Activated T-helper 2 cell treated with anti-CD3 and anti-CD28 coated beads, Interferon-gamma antibody, Interleukin-2, Interleukin-4, amounts not matched to agents 10 μg/mL and 5 μg/mL and 100 μg/mL, durations not matched to agents 14 hours and 24 hours and 36 hours (primary cell): ENCODE measurements at places on chromosomes 13 and 19. TPM values are rescaled to one million over a fixed set of nuclear protein-coding genes. Genes with fewer than 3 reads are reported as not detected.

DNA sequence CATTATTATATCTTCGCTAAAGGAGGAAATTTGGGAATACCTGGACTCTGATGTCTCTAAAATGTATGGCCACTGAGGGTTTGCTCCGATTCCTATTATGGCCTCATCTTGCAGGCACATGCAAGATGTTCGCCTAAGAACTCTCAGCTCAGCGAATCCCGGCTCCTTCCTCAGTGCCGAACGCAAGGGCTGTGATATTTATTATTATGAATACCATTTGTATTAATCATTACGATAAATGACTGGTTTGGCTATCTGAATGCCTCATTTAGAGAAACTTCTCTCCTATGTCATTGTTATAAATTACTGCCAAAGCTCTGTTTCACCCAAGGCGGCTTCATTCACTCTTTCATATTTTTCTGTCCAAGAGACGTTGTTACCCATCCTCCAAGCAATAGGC, 369.7 kb upstream of the TSHZ3 start:
- no peaks in the 10 kb centered on the region for H3K36me3 ChIP-seq
- no peaks in the 10 kb centered on the region for H3K27me3 ChIP-seq
- H3K27ac ChIP-seq: no peak overlapping the region
- H3K4me1 ChIP-seq: no peaks in the 10 kb centered on the region

Gene APOC4
- not detected in 2 replicates for total RNA-seq

- DNase-seq: no peak
- no peak overlapping the region for H3K4me3 ChIP-seq
- H3K36me3 ChIP-seq: no peaks in the 10 kb centered on the region
- H3K4me1 ChIP-seq: no peaks in the 10 kb centered on the region
- no peaks in the 10 kb centered on the region for H3K27me3 ChIP-seq
- H3K27ac ChIP-seq: no peak overlapping the region
Observed at GRCh38 chr13:88031980-88032559, 360.9 kb downstream of the SLITRK5 start.

Gene CD37
- 141 TPM in 2 replicates for total RNA-seq

Gene GYS1
- total RNA-seq: 68.5 and 70.3 TPM in 2 replicates

Gene GNG7
- 0.16 TPM in 2 replicates for total RNA-seq

Gene CPAMD8
- 0.27 and 0.44 TPM in 2 replicates for total RNA-seq

- H3K4me1 ChIP-seq: peaks cover 1% of the 10 kb centered on the region
- no peaks in the 10 kb centered on the region for H3K36me3 ChIP-seq
- DNase-seq: no peak
- no peak overlapping the region for H3K27ac ChIP-seq
- no peaks in the 10 kb centered on the region for H3K27me3 ChIP-seq
Observed at GRCh38 chr13:94481941-94482340, 2.5 kb upstream of the DCT start.

DNA sequence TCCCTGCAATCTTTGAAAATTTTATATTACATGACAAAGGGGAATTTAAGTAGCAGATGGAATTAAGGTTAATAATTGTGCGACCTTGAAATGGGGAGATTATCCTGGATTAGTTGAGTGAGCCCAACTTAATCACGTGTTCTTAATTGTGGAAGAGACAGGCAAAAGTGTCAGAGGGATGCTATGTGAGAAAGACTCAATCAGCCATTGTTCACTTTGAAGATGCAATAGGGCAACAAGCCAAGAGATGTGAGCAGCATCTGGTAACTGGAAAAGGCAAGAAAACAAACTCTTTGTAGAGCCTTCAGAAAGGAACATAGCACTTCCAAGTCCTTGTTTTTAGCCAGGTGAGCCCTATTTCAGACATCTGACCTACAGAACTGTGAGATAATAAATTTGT, 247.7 kb downstream of the SLITRK1 start:
- H3K4me3 ChIP-seq: no peak overlapping the region
- no peak overlapping the region for H3K27ac ChIP-seq
- no peak for DNase-seq
- H3K4me1 ChIP-seq: no peaks in the 10 kb centered on the region
- no peaks in the 10 kb centered on the region for H3K27me3 ChIP-seq
- no peaks in the 10 kb centered on the region for H3K36me3 ChIP-seq

GRCh38 chr13:98919566-98919965, 58.3 kb downstream of the DOCK9 start:
- H3K27ac ChIP-seq: peak overlapping the region; percentile 42
- H3K36me3 ChIP-seq: peaks cover 74% of the 10 kb centered on the region
- DNase-seq: no peak
- H3K27me3 ChIP-seq: no peaks in the 10 kb centered on the region

Gene JSRP1
- 0.21 and 0.67 TPM in 2 replicates for total RNA-seq

Gene ZNF439
- total RNA-seq: 4.3 and 5.1 TPM in 2 replicates

- H3K27me3 ChIP-seq: no peaks in the 10 kb centered on the region
- peaks cover 11% of the 10 kb centered on the region for H3K4me1 ChIP-seq
- no peak for DNase-seq
- peak overlapping the region; percentile 92 for H3K4me3 ChIP-seq
- H3K36me3 ChIP-seq: peaks cover 80% of the 10 kb centered on the region
Observed at GRCh38 chr19:52028780-52029123, 573 bp upstream of the ZNF614 start.

- no peak overlapping the region for H3K4me3 ChIP-seq
- no peak overlapping the region for H3K27ac ChIP-seq
- DNase-seq: no peak
- no peaks in the 10 kb centered on the region for H3K4me1 ChIP-seq
- H3K36me3 ChIP-seq: no peaks in the 10 kb centered on the region
Observed at GRCh38 chr13:68888832-68889231, 1218.8 kb upstream of the ATXN8OS start.

Gene ZNF225
- 3.5 and 3.6 TPM in 2 replicates for total RNA-seq

DNA sequence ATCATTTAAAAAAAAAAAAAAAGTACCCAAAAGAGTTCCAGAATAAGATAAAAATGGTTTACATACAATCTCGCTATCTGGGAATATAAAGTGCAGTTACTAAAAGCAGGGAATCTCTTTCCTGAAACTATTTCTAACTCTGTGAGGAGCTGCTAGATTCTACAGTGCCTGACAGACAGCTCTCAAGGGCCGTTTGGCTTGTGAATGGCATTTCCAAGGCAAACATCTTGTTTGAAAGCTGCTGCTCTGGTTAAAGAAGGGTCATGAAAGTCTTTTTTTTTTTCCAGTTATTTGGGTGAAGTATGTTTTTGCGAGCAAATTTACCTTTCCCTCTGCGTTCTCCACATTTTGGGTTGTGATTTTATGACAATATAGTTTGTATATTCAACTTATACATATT, 29.0 kb upstream of the CEACAM21 start:
- no peak for DNase-seq
- H3K4me1 ChIP-seq: peaks cover 69% of the 10 kb centered on the region
- H3K27ac ChIP-seq: peak overlapping the region; percentile 97

- H3K4me1 ChIP-seq: peaks cover 2% of the 10 kb centered on the region
- H3K27me3 ChIP-seq: peaks cover 6% of the 10 kb centered on the region
- no peaks in the 10 kb centered on the region for H3K36me3 ChIP-seq
- no peak overlapping the region for H3K4me3 ChIP-seq
- DNase-seq: no peak
- no peak overlapping the region for H3K27ac ChIP-seq
Observed at GRCh38 chr13:19567820-19568534, 6.6 kb upstream of the TPTE2 start.

Gene PSG11
- total RNA-seq: not detected in 2 replicates

DNA sequence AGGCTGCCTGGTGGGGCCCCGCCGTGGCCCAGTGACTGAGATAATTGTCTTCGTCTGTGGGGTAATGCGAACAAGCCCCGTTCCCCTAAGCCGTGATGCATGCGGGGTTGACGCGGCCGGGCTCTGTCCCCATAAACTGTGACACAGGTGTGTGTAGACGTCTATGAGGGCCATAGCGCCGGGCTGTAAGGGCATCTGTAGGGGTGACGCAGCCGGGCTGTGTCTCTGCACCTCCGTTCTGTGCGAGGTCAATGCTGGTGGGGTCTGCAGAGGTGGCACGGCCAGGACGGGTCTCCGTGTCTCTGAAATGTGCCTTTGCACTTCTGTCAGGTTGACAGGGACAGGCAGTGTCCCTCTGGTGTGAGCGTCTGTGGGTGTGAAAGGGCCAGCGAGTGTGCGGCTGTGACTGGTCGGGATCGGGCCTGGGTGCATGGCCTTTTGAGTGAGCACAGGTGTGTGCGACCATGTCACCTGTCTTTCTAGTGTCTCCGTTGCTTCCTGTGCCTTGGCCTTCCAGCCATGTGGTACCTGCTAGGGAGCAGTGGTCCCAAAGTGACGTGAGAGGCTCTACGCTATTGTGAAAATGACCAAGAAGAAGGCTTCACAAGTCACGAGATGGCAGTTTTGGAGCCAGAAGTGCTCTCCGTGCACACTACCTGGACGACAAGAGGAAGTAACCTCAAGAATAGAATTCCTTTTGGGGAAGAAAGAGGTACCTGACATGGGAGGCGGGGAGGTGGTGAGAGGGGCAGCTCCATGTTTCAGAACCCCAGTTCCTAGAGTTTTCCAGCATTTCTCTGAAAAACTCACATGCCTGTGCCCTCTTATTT, 16.4 kb upstream of the ZNF331 start:
- peak overlapping the region; percentile 74 for H3K27ac ChIP-seq
- peaks cover 44% of the 10 kb centered on the region for H3K36me3 ChIP-seq
- DNase-seq: no peak

GRCh38 chr13:85833921-85834320, 34.7 kb upstream of the SLITRK6 start:
- no peaks in the 10 kb centered on the region for H3K27me3 ChIP-seq
- no peaks in the 10 kb centered on the region for H3K36me3 ChIP-seq
- DNase-seq: no peak
- H3K27ac ChIP-seq: no peak overlapping the region
- H3K4me1 ChIP-seq: no peaks in the 10 kb centered on the region
- H3K4me3 ChIP-seq: no peak overlapping the region

- peak; percentile 43 for DNase-seq
- H3K27ac ChIP-seq: peak overlapping the region; percentile 97
- peak overlapping the region; percentile 69 for H3K4me3 ChIP-seq
- H3K36me3 ChIP-seq: no peaks in the 10 kb centered on the region
- H3K4me1 ChIP-seq: peaks cover 34% of the 10 kb centered on the region
- no peaks in the 10 kb centered on the region for H3K27me3 ChIP-seq
Observed at GRCh38 chr19:29837448-29837981, 25.7 kb downstream of the CCNE1 start.

Gene ABCA7
- total RNA-seq: 17.2 and 19.6 TPM in 2 replicates

- no peak overlapping the region for H3K27ac ChIP-seq
- no peaks in the 10 kb centered on the region for H3K36me3 ChIP-seq
- H3K27me3 ChIP-seq: peaks cover 7% of the 10 kb centered on the region
- peak overlapping the region; percentile 21 for H3K4me3 ChIP-seq
Observed at GRCh38 chr19:50427997-50428425, 4.7 kb upstream of the MYBPC2 start.

- no peak overlapping the region for H3K4me3 ChIP-seq
- no peaks in the 10 kb centered on the region for H3K36me3 ChIP-seq
- H3K27me3 ChIP-seq: no peaks in the 10 kb centered on the region
- H3K4me1 ChIP-seq: no peaks in the 10 kb centered on the region
- DNase-seq: no peak
Observed at GRCh38 chr13:26965952-26966700, 205.5 kb downstream of the USP12 start.

GRCh38 chr19:8355631-8356402, 8.1 kb upstream of the ANGPTL4 start:
- H3K27me3 ChIP-seq: peaks cover 16% of the 10 kb centered on the region
- H3K27ac ChIP-seq: peak overlapping the region; percentile 47
- H3K36me3 ChIP-seq: no peaks in the 10 kb centered on the region
- DNase-seq: no peak
- H3K4me3 ChIP-seq: no peak overlapping the region
- H3K4me1 ChIP-seq: peaks cover 13% of the 10 kb centered on the region

Gene GALP
- total RNA-seq: not detected in 2 replicates
